ENCODE measurements at places on chromosomes 11 and 22. TPM values are rescaled to one million over a fixed set of nuclear protein-coding genes. Genes with fewer than 3 reads are reported as not detected.

- no peak for DNase-seq
Observed at GRCh38 chr11:35365961-35366360, 53.4 kb downstream of the SLC1A2 start.

Gene ARHGAP20
- not detected for total RNA-seq

Gene BIK
- total RNA-seq: 0.46 TPM

Gene BBOX1
- total RNA-seq: not detected

Gene TENM4
- total RNA-seq: not detected
